ENCODE measurements at places on chromosomes 3 and 15.
A peak's percentile ranks its signal among the peaks of the same experiment; 100 is the strongest.

DNA sequence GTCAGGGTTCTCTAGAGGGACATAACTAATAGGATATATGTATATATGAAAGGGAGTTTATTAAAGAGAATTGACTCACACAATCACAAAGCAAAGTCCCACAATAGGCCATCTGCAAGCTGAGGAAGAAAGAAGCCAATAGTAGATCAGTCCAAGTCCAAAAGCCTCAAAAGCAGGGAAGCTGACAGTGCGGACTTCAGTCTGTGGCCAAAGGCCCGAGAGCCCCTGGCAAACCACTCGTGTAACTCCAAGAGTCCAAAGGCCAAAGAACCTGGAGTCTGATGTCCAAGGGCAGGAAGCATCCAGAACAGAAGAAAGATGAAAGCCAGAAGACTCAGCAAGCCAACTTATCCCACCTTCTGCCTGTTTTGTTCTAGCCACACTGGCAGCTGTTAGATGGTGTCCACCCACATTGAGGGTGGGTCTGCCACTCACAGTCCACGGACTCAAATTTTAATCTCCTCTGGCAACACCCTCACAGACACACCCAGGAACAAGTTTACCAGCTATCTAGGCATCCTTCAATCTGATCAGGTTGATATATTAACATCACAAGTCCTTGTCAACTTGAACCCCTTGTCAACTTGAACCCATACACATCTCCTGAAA, 54.2 kb upstream of the ACAD9 start:
- DNase-seq: no peak

DNA sequence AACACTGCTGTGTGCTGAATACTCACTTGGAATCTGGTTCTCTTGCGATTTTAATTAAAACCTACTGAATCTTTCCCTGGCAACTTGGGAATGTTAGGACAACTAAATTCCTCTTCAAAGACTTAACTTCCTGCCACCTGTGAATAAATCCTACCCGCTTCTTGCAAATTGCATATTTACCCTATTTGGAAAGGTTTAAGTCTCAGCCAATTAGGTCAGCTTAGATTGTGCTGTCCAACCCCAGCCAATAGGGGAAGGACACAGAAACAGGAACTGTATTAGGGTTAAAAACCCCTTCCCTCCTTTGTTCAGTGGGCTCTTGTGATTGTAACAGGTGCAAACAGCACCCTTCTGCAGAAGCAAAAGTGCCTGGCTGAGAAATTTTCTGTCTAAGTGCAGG, 38.6 kb upstream of the FSTL1 start:
- no peak for DNase-seq

GRCh38 chr15:76576523-76577279, 240.1 kb downstream of the ISL2 start:
- DNase-seq: peak; percentile 81

GRCh38 chr15:81547521-81548132, 173.6 kb upstream of the TMC3 start:
- DNase-seq: no peak

DNA sequence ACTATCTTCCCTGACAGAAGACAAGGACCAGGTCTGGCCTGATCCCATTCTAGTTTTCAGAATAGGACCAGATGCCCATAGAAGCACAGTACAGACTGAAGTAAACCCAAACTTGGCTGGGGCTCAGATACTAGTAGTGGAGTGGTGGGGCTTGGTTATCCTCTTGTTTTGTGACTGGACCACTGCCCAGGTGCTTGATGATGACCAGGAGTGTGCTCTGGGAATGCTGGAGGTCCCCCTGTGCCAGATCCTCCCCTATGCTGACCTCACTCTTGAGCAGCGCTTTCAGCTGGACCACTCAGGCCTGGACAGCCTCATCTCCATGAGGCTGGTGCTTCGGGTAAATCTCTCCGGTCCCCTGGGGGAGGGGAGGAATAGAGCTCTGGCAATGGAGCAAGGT, 36.3 kb downstream of the ESYT3 start:
- DNase-seq: no peak
